ENCODE measurements at places on chromosomes 13 and 19. TPM values are rescaled to one million over a fixed set of nuclear protein-coding genes. Genes with fewer than 3 reads are reported as not detected.

The TBXA2R gene
- total RNA-seq, result 4.1 TPM

The NLRP7 gene
- not detected for total RNA-seq

The VSTM1 gene
- total RNA-seq, result not detected

The IL4I1 gene
- 0.30 TPM for total RNA-seq

- DNase-seq, result no peak
Measured at GRCh38 chr19:30567536-30568232, 195.5 kb downstream of the ZNF536 start.

DNA sequence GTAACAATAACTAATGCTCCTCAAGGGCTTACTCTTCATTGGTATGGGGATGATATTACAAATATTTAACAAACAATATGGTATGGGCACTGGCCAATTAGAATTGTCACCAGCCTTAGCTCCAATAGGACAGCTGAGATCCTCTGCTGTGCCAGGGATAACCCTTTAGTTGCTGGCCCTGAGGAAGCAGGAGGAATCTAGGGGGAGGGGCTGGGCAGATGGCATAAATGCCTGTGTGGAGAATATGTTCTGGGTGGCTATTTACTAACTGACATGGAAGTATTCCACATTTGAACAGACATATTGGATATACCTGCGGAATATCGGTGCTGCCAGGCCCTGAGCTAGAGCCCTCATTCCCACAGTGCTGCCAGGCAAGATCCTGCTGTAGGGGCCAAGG lies 16.6 kb upstream of the LRCH1 start:
- DNase-seq, result no peak

DNA sequence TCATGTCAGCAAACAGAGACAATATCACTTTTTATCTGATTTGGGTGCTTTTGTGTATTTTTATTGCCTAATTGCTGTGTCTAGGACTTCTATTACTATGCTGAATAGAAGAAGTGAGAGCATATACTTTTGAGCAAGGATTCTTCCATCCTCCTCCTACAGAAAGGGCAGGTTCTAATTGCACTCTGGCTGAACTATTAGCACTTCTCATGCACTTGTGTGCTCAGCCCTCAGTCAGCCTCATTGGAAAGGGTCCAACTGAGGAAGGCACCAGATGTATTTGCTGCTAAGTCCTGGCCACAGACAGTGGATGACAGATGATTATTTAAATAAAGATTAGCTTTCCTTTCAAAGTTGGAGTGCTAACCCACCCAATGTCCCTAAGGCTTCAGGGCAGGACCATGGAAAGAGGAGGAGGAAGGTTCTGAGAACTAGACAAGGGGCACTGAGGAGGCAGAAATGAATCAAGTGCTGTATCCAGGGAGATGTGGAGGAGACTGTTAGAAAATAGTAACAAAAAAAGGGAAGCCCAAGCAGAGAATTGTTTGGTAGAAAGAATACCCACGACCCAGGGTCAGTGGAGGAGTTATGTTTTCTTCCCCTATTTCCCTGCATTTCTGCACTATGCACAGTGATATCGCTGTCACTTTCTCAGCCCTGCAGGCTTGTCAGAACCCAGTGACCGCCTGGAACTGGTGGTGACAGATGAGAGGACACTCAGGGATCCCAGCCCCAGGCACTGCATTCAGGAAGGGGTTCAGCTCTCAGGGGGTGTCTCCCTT lies 8.0 kb downstream of the LILRB4 start:
- no peak for DNase-seq

- DNase-seq, result no peak
Measured at GRCh38 chr13:109010912-109011311, 381.5 kb downstream of the MYO16 start.

DNA sequence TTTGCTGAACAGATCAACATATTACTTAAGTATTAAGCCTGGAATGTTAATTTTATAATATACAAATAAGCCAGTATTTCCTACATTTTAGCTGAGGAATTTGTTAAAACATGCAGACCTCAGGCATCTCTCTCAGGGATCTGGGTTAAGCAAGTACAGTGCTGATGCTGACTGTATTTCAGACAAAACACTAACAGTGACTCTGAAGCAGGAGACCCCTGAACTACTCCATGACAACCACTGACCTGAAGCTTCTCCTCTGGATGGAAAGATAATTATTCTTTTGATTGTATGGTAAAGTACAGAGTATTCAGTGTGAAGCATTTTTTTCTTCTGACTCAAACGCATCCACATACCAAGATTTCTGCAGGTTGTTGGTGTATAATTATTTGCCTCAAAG lies 680.8 kb downstream of the LIG4 start:
- no peak for DNase-seq
